ENCODE measurements at places on chromosomes 12 and 14.

DNA sequence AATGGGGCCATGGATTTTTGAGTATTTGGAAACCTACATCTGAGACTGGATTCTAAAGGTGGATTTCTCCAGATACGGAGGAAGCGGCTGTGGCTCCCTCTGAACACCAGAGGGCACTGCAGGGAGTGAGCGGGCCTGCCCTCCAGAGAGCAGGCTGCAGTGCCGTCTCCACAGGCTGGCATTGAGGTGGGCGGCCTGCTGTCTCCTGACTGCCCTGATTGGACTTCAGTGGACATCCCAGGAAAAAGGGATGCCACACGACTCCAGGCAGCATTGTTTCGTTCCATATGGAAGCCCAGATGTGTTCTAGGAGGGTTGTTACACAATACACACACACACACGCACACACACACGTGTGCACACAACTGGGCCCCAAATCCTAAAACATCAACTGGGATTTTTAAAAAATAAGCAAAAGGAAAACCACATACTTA is 20.9 kb upstream of the ANO2 start:
- DNase-seq, result peak; percentile 32

DNA sequence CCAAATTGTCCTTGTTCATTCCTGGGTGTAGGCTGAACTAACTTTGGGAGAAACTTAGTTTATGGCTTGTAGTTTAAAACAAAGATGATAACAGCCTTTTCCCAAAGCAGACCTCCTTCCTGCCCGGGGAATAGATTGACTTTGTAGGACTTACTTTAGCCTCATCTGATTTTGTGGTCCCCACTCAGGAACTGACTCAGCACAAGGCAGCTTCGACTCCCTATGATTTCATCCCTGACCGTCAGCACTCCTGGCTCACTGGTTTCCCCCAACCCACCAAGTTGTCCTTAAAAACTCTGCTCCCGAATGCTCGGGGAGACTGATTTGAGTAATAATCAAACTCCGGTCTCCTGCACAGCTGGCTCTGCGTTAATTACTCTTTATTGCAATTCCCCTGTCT is 40.1 kb upstream of the DDHD1 start:
- DNase-seq, result no peak

DNA sequence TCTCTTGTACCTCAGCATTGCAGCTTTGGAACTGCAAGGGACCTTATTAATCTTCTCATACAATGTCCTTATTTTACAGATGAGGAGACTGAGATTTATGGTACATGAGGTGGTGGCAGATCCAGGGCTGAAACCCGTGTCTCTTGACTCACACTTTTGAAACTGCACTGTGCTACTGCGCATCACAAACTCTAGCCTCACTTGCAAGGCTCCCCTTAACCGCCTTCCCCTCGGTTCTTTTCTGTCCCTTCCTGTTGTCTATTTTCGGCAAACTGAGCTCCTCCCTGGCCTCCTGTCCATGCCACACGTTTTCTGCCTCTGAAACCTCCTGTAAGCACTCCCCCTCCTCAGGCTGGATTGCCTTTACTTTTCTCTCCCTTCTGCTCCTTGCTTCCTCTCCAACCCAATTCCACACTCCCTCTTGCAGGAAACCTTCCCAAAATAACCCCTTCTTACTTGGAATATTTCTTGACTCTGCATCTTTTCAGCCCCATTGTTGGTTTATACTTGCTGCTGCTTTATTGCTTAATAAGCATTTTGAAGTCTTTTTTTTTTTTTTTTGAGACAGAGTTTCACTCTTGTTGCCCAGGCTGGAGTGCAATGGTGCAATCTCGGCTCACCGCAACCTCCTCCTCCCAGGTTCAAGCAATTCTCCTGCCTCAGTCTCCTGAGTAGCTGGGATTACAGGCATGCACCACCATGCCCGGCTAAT is 72.4 kb upstream of the CISTR start:
- DNase-seq, result no peak

GRCh38 chr14:54325766-54326165 is 71.0 kb upstream of the CDKN3 start:
- DNase-seq, result no peak

- no peak for DNase-seq
Observed at GRCh38 chr14:56216626-56217379, 98.6 kb downstream of the PELI2 start.

- peak; percentile 22 for DNase-seq
Observed at GRCh38 chr14:96038920-96039632, at the start of gene C14orf132. Gene C14orf132 (plus strand): TSS chr14:96039362. CDS start chr14:96039501, 139 bp downstream.

DNA sequence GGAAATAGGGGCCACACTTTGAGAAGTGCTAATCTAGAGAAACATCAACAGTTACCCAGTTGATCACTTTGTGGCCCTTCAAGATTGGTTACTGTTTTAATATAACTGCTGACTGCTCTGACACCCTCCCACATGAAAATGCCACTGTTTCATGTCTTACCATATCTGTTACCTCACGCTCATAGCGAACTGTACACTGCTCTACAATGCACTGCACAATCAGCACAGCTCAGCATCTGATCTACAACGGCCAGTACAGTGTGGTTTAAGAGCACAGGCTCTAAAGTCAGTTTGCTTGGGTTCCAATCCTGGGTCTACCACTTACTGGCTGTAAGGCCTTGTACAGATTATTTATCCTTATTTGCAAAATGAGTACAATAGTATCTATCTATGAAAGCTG is 39.1 kb downstream of the SPPL3 start:
- no peak for DNase-seq

GRCh38 chr14:21346532-21347135 is 37.2 kb downstream of the SUPT16H start:
- DNase-seq, result no peak

DNA sequence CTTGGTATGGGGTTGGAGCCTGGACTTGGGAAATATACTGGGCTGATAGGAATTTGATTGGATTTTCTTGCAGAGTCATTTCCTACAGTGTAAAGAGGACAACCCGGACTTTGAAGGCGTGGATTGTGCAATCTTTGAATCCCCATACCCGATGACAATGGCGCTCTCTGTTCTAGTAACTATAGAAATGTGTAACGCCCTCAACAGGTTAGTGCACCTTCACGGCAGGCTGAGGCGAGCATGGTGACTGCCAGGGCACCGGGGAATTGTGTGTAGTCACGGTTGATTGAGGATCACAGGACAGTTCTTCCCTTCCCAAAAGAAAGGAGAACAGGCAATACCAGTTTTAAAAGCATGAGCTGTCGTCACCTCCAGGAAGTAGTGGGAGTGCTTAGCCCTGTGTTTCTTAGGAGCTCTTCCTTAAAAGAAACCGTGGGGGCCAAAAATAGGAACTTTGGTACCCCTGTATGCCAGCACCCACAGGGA is 58.3 kb downstream of the ANAPC7 start:
- DNase-seq, result no peak

DNA sequence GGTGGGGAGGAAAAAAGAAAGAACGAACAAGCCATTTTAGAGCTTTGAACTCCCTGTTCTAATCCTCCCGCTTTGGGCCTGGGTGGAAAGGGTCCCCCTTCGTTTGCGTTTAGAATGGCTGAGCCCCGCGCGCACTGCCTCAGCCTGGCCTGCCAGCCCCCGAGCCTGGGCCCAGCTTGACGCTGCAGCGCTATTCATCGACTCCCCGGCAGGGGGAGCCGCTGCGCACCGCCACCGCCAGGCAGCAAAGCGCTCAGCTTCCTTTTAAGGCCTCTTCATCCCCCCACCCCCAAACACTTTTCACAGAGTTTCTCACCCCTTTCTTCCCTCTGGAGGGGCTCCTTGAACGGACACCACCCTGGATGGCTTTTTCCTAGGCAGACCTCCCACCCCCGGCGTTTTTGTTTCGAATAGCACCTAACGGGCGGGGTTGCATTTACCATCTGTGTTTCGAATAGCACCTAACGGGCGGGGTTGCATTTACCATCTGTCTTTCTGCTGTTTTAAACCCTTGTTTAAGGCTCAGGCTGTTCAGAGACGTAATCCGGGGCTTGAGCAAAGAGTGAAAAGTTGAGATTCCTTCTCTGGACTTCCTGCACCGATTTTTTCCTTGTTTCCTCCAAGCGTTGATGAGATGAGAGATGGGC is 56.4 kb upstream of the PIWIL1 start:
- peak; percentile 31 for DNase-seq

- no peak for DNase-seq
Observed at GRCh38 chr12:41903014-41903708, 241.5 kb downstream of the GXYLT1 start.

DNA sequence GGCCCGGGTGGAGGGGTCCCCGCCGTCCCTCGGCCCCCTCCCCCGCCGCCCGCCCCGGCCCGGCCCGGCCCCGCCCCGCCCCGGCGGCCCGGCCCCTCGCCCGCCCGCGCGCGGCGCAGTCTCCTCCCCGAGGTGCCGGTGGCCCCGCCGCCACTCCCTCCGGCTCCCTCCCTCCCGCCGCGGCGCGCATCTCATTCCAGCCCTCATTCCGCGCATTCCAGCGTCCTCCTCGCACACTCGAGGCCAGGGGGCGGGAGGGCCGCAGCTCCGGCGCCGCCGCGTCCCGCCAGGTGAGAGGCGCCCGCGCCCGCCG is at the start of gene TEAD4:
TEAD4 (plus strand) TSS at position 206 of the 313 bp plus-strand sequence.
- DNase-seq, result no peak

GRCh38 chr14:103555559-103556337 is 6.7 kb downstream of the BAG5 start:
- DNase-seq, result no peak

DNA sequence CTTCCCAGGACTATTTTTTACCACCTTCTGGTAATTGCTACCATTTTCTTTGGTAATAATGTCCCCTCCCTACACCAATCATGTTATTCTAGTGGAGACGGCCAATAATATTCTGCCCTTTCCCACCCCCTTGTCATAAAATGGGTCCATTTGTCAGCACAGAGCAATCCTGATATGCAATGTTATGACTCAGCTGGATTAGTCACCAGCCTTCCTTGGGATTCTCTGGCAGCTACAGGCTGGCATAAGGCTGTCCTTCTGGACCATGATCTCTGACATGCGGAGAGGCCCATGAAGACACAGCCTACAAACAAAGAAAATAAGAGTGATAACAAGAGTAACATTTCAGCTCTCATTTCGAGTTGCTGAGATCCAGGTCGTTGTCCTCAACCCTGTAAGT is 222.0 kb upstream of the CPNE8 start:
- DNase-seq, result no peak

GRCh38 chr12:54824402-54824801 is 29.9 kb upstream of the MUCL1 start:
- DNase-seq, result no peak

GRCh38 chr12:6767353-6768319 is 1.5 kb downstream of the PTMS start:
- no peak for DNase-seq

DNA sequence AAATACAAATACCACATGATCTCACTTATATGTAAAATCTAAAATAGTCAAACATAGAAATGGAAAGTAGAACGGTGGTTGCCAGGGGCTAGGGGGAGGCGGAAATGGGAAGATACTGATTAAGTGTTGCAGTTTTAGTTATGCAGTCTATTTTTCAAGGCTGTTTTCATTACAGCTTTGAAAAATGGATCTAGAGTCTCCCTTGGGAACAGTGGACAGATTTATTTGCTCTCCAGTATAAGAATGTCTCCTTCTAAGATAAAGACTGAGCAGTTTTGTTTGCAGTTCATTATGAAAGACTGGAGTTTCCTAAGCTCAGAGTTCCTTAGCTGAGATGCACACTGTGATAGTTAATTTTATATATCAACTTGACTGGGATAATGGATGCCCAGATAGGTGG is 202.5 kb downstream of the KLHL28 start:
- no peak for DNase-seq

DNA sequence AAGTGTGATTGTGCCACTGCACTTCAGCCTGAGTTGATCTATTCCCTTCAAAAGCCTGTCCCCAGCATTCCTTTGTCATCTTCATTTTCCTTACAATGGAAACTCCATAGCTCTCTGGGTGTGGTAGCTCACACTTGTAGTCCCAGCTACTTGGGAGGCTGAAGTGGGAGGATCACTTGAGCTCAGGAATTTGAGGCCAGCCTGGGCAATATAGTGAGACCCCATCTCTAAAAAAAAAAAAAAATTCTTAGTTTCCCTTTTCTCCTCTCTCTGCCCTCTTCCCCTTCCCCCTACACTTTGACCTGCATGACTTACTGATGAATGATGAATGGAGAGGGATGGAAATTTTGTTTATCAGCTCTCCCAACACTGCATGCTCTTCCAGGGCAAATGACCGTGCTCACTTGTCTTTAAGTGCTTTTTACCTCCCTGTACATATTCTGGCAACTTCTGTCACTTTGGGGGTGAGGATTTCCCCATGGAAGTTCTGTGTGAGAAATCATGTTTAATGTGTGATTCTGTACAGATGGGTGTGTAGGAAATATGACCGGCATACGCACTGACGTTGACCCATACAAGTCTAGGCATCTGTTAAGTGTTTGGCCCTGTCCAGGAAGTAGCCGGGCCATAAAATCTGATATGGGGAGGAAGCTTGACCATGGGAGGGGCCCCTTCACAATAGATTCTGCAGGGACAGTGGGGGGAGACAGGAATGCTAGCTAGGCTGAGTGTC is 65.4 kb downstream of the ZFP36L1 start:
- no peak for DNase-seq

GRCh38 chr12:29616664-29617406 is 119.3 kb upstream of the OVCH1 start:
- no peak for DNase-seq

DNA sequence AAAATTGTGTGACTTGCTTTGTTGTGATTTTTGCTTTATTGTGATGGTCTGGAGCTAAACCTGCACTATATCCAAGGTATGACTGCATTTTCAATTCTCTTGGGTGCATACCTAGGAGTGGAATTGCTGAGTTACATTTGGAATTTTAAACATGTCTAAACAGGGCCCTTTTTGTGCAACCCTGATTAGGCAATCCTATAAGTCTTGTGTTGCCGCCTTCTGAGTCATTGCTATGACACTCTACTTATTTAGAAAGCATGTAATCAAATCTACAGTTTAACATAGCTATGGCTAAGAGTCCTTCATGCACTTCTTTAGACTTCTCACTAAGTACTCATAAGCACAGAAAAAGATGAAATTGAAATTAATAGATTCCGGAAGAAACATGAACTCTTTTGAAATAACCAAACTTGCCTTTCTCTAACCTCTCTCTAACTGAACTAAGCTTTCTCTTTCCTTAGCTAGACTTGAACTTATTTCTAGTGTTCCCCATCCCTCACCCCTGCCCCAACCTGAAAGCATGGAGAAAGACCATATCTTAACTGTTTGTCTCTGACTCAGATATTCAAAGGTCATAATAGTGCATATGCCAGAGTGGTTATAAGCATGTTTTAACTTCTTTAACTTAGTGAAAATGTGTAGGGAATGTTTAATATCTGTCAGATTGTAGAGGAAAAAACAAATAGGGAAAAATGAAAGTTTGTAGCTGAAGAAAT is 203.0 kb downstream of the SNAPC1 start:
- no peak for DNase-seq

GRCh38 chr12:108568338-108569154 is 6.2 kb downstream of the ISCU start:
- peak; percentile 16 for DNase-seq

GRCh38 chr14:100159865-100160533 is 554 bp upstream of the DEGS2 start:
- no peak for DNase-seq

GRCh38 chr12:109611223-109611622 is 37.6 kb downstream of the MVK start:
- no peak for DNase-seq

- DNase-seq, result no peak
Observed at GRCh38 chr12:25653487-25654175, 100.5 kb upstream of the LMNTD1 start.

GRCh38 chr14:50062438-50063085 is 53.8 kb downstream of the VCPKMT start:
- DNase-seq, result peak; percentile 44
